ENCODE measurements at places on chromosomes 4 and X. TPM values are rescaled to one million over a fixed set of nuclear protein-coding genes. Genes with fewer than 3 reads are reported as not detected.

DNA sequence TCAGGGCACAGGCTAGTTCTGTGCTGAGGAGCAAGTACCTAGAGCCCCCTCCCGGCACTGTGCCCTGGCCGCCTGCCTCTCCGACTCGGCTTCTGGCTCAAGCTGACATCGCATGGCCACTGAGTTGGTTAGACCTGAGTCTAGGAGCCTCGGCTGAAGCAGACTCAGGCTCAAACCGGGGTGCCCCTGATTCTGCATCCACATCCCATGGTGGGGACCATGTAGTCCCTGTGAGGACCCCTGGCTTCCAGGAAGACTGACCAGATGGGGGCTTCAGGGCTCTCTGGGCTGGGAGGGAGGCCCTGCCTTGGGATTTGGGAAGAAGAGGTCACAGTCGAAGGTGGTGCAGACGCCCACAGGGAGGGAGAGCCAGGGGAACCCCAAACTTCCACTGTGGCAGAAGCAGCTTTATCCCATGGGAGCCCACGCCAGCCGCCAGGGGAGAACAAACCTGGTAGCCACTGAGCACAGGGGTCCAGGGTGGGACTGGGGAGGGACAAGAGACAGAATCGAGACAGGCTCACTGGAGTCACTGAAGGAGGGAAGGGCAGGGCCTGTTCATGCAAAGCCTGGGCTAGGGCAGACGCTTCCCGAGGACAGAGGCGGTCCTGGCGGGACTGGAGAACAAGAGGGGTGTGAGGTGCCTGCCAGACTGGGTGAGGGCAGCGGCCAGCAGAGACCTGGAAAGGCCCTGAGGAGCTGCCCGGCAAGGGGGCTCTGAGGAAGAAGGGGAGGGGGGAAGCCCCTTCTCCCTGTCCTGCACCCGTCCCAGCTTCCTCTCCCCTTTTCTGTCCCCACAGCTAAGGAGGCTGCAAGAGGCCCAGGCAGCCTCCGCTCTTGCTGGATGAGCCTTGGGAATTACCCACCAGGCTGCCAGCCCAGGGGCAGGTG is 1.1 kb downstream of the PDE6B start:
- no peak for DNase-seq

GRCh38 chr4:73735231-73735630 is 5.1 kb upstream of the CXCL8 start:
- DNase-seq = peak; percentile 56

The BEX2 gene
- 2.8 TPM for total RNA-seq

The TEX13C gene
- not detected for total RNA-seq
